ENCODE measurements at places on chromosomes 1 and 21. TPM values are rescaled to one million over a fixed set of nuclear protein-coding genes. Genes with fewer than 3 reads are reported as not detected.

Gene FAM177B
- not detected for total RNA-seq

Gene PTPN22
- total RNA-seq, result 0.70 TPM

Gene TRIM17
- 0.46 TPM for total RNA-seq

Gene NCAM2
- 2.8 TPM for total RNA-seq

Gene PSMA5
- total RNA-seq, result 60.7 TPM

Gene BEND5
- 3.2 TPM for total RNA-seq

DNA sequence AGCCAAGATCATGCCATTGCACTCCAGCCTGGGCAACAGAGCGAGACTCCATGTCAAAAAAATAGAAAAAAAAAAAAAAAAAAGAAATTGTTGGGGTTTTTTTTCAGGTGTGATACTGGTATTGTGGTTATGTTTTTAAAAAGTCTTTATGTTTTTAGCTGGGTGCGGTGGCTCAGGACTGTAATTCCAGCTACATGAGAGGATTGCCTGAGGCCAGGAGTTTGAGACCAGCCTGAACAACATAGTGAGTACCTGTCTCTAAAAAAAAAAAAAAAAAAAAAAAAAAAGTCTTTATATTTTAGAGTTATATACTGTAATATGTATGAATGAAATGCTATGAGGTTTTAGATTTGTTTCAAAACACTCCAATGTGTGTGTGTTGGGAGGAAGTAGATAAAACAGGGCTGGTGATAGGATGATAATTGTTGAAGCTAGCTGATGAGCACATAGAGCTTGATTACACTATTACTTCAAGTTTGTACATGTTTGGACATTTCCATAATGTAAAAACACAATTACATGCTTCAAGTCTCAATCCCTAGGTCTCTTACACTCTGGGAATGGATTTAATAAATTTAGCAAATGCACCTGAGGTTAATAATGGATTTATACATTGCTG, 30.2 kb upstream of the ATP5PO start:
- DNase-seq, result no peak

GRCh38 chr1:22210636-22211035, 67.7 kb upstream of the WNT4 start:
- DNase-seq, result no peak

DNA sequence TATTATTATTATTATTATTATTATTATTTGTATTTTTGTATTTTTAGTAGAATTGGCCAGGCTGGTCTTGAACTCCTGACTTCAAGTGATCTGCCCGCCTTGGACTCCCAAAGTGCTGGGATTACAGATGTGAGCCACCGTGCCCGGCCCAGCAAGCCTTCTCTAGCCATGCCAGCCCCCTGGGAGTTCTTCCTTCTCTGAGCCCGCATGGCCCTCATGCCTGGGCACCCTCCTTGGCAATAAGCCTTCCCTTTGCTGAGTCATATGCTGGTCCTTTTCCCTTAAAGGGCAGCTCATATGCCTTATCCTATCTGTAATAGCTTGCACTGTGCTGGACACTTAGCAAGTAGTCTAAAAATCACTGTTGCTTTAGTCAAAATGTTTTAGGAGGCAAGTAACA, 8.5 kb upstream of the NBL1 start:
- no peak for DNase-seq

- no peak for DNase-seq
Measured at GRCh38 chr1:166906647-166907046, 30.6 kb upstream of the TADA1 start.

- no peak for DNase-seq
Measured at GRCh38 chr1:53299233-53299632, 28.6 kb downstream of the LRP8 start.

DNA sequence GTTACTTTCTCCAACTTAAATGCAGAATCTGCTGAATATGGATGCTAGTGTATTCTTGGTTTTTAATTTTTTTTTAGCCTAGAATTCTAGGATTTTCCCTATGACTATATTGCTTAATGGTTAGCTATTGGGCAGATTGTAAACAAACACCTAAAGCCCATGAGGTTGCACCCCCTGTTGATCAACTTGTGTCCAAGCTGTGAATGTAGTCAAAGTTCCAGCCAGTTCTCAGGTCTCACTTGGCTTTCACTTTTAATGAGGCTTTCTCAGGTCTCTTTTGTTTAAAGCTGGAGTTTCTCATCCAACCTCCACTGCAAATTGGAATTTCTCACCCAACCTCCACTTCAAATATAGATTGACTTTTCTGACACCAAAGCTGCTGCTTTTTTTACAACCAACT, 35.9 kb downstream of the FCER1A start:
- DNase-seq, result no peak

DNA sequence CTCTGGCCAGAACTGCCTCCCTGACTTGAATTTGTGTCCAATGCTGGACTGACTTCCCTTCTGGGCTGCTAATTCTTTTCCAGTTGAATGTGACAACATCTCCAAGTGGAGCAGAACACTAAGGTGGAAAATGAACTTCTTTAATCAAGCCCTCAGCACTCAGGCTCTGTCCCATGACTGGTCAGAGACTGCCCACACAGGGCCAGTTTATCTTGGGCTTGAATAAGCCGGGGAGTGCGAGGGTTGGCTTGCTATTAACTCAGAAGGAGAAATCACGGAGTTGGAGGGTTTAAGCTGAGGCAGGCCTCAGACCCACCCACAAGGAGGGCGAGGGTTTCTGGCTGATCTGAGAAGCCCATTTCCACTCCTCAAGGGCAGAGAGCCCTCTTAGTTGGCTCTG, 12.4 kb downstream of the KCNA10 start:
- no peak for DNase-seq

Data from cardiac septum (tissue), 1 donor.